Right renal cortex interstitium (tissue), 3 donors: ENCODE measurements at places on chromosomes 4 and X. TPM values are rescaled to one million over a fixed set of nuclear protein-coding genes. Genes with fewer than 3 reads are reported as not detected.

GRCh38 chrX:16718824-16719333, 533 bp upstream of the SYAP1 start:
- no peak for DNase-seq

DNA sequence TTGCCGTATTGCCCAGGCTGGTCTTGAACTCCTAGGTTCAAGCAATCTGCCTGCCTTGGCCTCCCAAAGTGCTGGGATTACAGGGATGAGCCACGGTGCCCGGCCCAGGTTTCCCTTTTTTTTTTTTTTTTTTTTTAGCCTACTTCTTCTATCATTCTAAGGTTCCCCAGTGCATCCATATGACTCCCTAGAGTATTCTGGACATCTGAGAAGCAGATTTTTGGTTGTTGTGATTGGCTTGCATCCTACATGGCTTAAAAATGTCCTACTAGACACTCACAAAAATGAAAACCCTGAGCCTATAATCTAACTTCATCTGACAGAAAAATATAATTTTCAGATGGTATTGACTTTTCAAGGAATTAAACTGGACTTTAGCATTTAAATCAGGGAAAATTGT, 41.7 kb downstream of the SMIM14 start:
- DNase-seq = no peak

- DNase-seq = no peak
Measured at GRCh38 chr4:148004228-148004857, 272.5 kb downstream of the ARHGAP10 start.

DNA sequence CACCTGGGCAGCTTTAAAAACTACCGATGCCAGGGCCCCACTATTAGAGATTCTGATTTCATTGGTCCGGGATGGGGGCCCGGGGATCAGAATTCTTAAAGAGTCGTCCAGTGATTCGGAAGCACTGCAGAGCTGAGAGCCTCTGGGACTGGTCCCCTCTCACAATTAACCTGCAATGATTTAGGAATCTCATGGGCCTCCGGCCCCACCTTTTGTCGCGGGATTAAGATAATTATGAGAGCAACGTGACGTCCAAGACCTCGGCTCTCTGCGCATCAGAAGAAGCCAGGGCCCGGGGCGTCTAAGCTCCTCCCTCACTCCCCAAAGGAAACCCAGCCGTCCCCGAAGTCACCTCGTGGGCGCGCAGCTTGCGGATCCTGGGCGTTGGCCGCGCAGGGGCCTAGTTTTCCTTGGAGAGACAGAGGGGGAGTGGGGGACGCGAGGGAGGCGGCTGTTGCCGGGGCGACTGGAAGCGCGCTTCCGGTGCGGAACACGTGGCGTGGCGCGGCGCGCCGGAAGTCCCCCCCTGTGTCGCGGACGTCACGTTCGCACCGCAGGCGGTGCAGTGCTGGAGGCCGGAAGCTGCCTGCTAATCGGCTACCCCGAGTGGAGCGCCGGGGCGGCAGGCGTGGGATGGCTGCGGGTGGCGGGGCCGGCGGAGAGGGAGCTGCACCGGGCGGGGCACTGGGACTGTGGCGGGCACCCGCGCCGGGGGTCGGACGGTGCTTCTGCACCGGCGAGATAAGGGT, at the start of gene GEMIN8:
Gene GEMIN8, minus strand, starts transcription at position 468 of the 749 bp plus-strand sequence. CDS start 8,414 bp downstream, outside the sequence.
- DNase-seq = peak; percentile 67

The CXCL3 gene
- 0.18 TPM for polyA plus RNA-seq

The ADH1B gene
- 23.1 TPM for polyA plus RNA-seq

DNA sequence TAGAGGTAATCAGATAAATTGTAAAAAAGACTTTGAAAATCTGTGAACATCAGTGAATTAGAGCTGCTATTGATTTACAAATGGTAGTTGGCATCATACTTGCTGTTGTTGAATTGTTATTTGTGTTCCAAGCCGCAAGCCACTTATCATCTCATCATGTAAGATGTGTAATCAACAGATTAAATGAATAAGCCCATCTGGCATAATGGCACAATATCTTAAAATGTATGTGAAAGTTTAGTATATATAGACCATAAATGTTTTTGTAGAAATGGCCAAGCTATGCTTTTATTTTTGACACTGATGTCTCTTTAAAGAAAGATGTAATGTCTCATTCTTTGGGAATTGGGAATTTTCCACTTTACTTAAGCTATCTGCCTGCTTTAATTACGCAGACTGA, 682.6 kb upstream of the GNPDA2 start:
- DNase-seq = no peak

DNA sequence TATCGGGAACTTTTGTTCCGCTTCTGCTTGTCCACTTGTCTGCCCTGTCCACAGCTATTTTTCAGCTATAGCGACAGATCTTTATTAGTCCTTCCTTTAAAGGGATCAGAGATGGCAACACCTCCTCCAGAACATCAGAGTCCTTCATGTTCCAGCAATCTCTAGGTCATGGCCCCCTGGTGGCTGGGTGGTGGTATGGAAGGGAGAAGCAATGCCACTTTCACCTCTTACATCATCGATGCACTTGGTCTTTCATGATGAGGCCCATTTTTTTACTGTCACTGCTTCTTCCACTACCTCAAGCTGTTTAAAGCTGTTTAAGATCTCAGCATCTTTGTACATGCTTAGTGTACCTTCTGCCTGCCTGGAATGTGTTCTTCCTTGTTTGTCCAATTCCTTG, 106.7 kb downstream of the ARHGAP6 start:
- no peak for DNase-seq

- DNase-seq = no peak
Measured at GRCh38 chrX:103373581-103373980, 2.8 kb upstream of the BEX3 start.

DNA sequence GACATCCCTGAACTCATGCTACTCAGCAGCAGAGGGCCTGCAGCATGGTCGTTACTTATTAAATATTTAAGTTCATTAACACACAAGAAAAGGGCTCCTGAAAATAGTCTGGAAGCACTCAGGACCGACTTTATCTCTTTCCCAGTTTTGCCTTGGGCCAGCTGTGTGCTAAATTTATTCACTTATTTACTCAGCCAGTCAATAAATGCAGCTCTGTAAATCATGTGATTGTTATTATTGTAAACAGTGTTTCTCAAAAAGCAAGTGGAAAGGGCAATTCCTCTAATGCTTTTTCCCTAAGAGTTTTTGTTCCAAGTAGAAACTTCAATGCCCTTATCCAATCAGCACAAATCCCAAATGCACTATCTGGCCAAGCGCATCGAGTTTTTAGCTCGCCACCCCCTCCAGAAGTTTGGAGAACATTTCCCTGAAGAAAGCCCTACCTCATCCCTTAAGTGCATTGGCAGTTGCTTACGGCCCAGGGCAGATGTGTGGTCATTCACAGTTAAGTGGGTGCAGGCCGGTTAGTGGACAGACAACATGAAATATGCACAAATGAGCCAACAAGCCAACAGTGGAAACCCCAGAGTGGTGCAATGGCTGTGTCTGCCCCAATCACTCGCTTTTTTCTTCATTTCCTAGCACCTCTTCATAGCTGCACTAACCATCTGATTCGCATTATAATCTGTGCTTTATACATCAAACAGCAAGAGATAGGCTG, 125.8 kb downstream of the SMIM20 start:
- no peak for DNase-seq

The CMC4 gene
- polyA plus RNA-seq = 6.7 TPM

The SMIM10 gene
- polyA plus RNA-seq = 9.8 TPM

DNA sequence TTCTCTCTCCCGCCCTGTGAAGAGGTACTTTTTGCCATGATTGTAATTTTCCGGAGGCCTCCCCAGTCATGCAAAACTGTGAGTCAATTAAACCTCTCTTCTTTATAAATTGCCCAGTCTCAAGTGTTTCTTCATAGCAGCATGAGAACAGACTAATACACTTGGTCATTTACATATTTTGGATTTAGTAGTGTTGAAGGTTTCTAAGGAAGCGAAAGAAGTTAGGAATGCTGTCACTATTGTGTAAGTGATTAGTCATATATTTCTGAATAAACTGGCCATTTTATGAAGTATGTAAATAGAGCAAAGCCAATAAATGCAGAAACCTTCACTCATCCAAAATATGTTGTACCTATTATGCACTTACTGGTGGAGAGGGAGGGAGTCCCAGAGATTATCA, 34.4 kb upstream of the GK2 start:
- DNase-seq = no peak

- DNase-seq = no peak
Measured at GRCh38 chr4:170234800-170235199, 145.0 kb upstream of the AADAT start.

GRCh38 chr4:7227008-7227407, 34.7 kb downstream of the SORCS2 start:
- no peak for DNase-seq

The NEXMIF gene
- polyA plus RNA-seq = 3.4 TPM

DNA sequence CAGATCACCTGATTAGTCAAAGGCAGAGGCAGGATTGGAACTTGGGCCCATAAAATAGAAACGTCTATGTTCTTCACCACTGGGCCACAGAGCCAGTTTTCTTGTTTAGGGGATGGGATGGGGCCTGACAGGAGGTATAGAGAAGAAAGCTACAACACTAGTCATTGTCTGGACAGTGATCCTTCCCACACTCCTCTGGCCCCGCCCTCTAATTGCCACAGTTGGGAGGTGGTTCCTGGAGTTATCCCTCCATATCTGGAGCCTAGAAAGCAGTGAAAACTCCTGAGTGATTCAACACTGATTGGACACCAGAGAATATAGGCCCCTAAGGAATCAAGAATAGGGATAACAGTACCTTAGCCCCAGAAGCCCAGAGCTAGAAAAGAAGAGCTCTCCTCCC, 22.9 kb downstream of the RASL11B start:
- DNase-seq = no peak

GRCh38 chrX:56813318-56813837, 84.3 kb downstream of the NBDY start:
- DNase-seq = no peak

The HPGD gene
- 73.0 TPM for polyA plus RNA-seq

GRCh38 chr4:143207555-143207954, 22.8 kb downstream of the USP38 start:
- DNase-seq = no peak

- no peak for DNase-seq
Measured at GRCh38 chr4:3307891-3308575, 15.2 kb downstream of the RGS12 start.

The COL4A6 gene
- 16.0 TPM for polyA plus RNA-seq

- no peak for DNase-seq
Measured at GRCh38 chrX:111504941-111505340, 6.5 kb upstream of the SERTM2 start.

- DNase-seq = no peak
Measured at GRCh38 chrX:46577221-46578005, 3.8 kb downstream of the CHST7 start.

DNA sequence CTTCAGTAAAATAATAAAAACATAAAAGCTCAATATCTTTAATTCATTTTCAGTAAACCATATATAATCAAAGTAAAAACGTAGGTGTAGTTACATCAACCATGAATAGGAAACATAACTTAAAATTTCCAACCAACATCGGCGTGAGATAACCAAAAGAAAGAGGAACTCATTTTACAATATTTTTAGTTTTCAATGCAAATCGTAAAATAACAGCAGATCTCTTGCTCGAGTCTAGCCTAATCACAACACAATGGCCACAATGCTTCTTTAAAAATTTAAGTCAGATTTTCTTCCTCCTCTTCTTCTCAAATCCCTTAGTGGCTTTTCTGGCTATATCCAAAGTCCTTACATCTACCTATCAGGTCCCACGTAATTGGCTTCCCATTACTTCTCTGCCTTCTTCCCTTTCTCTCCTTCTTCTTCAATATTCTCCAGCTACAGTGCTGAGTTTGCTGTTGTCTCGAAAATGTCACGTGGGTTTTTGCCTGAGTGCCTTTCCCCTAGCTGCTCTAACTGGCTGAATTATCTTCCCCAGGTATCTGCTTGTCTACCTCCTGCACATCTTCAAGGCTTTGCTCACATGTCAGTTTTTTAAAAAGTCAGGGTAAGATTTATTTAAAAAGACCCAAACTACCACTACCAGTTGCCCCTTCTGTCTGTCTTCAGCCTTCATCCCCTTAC, 90.9 kb upstream of the BANK1 start:
- no peak for DNase-seq

The NCAPG gene
- polyA plus RNA-seq = 27.9 TPM

The RBMX gene
- 514 TPM for polyA plus RNA-seq

GRCh38 chr4:31291238-31291637, 571.1 kb downstream of the PCDH7 start:
- DNase-seq = no peak

GRCh38 chrX:66200050-66200664, 36.1 kb downstream of the HEPH start:
- no peak for DNase-seq

- DNase-seq = no peak
Measured at GRCh38 chr4:180542445-180543100, 1700.6 kb upstream of the TENM3 start.

The NEUROG2 gene
- not detected for polyA plus RNA-seq

- DNase-seq = no peak
Measured at GRCh38 chr4:42543762-42544161, 113.1 kb downstream of the ATP8A1 start.

DNA sequence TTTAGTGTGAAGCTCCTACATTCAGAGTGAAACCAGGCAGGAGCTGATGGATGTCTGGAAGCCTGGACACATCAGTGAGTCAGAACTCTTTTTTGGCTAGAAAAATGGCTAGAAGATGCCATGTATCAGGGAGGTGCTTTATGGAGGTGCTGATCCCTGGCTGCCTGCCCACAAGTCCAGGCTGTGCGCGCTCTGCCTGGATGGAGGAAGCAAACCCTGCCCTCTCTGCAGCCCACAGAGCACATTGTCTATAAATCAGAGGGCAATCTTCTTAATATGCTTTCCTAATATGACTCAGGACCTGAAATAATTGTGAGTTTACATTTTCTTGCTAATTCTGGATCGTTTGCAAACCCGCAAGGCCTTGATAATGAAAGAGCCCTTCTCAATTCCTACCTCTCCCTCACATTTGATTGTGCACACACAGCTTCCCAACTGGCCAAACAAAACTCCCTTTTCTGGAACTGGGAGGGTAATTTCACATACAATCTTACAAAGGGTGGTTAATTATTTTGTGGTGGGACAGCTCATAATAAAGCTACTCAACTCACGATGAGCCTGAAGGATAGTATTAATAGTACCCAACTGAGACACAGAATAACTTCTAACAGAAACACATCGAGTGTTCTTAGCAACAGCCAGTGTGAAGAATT, 11.7 kb downstream of the MFAP3L start:
- DNase-seq = no peak

DNA sequence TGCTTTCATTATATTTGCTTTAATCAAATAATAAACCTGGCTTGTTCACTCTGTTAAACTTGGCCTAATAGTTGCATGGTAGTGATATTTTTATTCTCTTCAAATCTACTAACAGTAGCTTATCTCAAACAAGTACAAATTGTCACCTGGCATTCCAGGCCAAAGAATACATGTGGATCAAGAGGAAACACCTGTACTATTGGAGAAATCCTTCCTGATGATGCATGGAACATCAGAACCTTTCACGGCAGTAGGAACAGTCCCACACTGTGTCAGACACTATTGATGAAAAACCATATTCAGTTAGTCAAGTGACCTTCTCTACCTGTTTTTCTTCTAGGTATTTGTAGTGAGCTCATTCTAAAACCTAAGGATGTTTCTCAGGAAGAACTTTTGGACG, 17.0 kb downstream of the MTHFD2L start:
- no peak for DNase-seq
